ENCODE measurements at places on chromosomes 7 and 10.

- DNase-seq = no peak
Observed at GRCh38 chr7:7964250-7964649, 4.3 kb upstream of the GLCCI1 start.

DNA sequence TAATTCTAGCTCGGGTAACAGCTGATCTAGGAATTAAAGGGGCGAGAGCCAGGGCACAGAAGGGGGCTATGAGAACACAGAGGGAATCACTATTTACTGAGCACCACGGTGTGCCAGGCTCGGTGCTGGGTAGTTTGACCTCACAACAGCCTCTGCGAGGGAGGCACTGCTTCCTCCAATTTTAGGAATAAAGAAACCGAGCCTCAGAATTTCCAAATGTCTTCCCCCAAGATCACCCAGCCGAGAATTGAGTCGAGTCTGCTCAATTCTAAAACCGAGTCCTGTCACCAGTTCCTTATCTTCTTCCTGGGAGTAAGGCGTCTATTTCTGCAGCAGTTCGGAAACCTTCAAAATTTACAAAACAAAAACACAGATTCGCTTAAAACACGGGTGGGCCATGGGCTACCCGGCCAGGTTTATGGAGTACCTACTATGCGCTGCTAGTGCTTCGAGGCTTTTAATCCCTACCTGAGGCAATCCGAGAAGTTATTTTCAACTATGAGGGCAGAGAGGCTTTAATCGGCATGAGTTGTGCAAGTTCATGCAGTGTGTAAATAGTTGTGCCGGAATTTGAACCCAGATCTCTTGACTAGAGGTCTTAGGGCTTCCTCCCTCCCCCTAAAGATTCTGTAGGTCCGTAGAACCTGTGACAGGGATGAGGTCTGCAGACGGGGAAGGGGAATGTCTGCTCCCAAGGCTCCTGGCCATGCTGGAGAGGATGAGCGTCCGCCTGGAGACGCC lies 872 bp upstream of the HMX2 start:
- DNase-seq = no peak

GRCh38 chr10:123479640-123480039 lies 186.5 kb upstream of the GPR26 start:
- no peak for DNase-seq

DNA sequence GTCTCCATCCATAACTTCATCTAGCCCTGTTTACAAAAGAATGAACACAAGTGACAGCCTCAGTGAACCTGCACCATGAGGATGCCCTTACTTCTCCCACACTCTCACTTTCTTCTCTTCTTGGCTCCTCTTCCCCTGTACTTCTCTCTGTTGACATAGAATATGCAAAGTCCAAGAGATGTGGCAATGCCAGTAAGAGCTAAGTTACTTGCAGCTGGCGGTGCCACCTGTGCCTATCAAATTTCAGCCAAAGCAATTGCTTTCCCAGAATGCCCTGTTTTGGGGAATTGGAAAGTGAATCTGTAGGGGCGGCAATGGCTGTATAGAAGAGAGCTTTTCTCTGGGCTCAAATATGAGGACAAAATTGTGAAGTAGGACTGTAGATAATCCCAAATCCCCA lies 557.8 kb downstream of the AUTS2 start:
- no peak for DNase-seq

DNA sequence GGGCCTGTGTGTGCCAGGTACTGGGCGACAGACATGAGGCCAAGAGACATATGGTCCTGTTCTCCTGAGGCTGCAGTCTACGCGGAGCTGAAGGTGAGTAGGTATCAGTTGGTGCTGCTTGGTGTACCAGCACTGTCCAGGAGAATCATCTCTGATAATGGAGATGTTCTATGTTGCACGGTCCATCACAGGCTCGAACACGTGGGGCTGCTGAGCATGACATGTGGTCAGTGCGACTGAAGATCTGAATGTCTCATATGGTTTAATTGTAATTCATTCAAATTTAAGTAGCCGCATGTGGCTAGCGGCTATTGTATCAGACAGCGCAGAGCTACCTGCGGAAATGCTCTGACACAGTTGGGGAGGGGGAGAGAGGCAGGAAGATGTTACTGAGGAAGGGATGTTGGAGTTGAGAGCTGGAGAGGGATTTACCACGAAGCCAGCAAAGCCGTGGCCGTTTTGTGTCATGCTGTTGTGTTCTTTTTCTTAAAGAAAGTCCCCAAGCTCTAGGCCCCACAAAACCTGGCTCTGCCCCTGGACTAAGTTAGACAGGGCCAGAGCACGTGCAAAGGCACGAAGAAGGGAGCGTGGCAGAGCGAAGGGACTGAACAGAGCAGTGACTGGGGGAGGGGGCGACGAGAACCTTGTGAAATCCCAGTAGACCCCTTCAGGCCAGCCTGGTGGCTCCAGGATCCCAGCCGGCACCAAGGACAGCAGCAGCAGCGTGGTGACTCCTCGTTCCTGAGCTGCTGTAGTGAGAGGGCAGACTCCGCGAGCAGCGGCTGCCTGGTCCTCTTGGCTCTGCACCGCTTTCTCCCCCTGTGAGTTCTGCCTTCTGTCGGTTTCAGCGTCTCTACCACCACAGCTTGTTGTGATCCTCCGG lies 20.0 kb downstream of the SMKR1 start:
- DNase-seq = no peak

DNA sequence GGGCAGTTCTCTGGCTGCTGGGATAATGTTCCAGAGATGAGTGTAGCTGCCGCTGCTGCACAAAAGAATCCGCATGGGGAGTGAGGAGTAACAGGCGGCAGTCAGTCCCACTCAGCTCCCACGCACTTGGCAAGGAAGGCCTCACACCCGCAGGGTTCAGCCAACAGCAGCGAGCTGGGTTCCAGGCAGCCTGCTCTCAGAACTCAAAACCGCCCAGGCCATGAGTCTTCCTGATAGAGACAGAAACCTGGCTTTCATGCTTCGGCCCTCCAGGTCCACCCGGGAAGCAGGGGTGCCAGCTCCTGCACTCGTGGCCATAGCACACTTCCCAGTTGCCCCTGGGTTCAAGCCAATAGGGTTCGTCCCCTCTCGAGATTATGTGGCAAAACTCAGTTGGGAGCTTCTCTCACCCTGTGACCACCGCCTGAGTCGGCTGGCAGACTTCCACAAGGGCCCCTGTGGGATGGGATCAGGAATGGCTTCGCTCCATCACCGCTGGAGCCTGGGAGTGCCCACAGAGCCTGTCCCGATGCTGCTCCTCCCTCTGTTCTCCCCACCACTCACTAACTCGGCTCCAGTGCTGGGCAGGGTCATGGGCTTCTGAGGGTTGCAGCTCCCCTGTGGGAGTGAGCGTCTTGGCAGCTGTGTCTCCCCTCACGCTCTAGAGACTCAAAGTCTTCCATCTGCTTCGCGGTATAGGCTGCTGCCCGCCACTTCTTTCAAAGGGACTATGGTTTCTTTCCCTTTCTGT lies 20.6 kb downstream of the CLRN3 start:
- DNase-seq = no peak

DNA sequence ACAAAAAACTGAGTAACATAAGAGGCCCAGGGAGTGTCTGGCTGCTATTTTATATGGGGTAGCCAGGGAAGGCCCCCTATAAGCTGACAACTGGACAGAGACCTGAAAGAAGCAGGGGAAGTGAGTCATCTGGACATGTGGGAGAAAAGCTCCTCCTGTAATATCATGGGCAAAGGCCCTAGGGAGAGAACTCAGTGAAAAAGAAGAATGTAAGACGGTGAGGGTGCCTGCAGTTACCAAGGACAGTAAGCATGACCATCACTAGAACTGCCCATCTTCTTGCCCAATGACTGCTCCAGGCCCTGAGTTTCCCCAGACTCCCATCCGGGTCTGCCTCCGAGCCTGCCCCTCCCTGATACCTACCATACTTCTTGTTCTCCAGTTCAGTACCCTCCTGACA lies 2.3 kb downstream of the ELMO1 start:
- no peak for DNase-seq

- DNase-seq = peak; percentile 65
Observed at GRCh38 chr7:130009848-130010688, 41.1 kb downstream of the ZC3HC1 start.

- no peak for DNase-seq
Observed at GRCh38 chr7:91759205-91759863, 121.2 kb downstream of the MTERF1 start.

DNA sequence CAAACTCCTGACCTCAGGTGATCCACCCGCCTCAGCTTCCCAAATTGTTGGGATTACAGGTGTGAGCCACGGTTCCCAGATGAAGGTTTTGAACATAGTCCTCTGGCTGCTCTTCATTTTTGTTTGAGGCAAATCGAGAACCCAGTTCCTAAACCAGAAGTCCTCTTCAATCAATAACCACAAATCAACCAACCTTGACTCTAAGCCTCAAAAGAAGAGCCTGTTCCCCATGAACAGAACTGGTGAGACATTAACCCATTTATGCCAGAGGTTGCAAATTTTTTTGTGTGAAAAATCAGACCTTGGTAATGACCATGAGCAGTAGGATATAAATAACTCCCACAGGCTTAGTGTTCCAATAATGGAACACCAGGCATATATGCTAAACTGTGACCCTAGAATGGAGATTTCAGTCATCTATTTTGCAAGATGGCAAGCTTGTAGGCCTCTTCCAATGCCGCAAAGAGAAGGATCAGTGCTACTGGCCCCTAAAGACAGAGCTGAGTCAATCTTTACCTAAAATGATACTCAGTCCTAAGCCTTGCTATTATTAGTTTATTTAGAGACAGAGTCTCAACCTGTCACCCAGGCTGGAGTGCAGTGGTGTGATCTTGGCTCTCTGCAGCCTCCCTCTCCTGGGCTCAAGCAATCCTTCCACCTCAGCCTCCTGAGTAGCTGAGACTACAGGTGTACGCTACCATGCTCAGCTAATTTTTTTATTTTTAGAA lies 15.9 kb downstream of the KPNA7 start:
- DNase-seq = no peak

All from activated CD8-positive, alpha-beta memory T cell treated with anti-CD3 and anti-CD28 coated beads for 24 hours (primary cell).